Testis (tissue), 5 donors: ENCODE measurements at places on chromosomes 12 and 14. TPM values are rescaled to one million over a fixed set of nuclear protein-coding genes. Genes with fewer than 3 reads are reported as not detected.

NFATC4 gene
- polyA plus RNA-seq = 83.6 TPM

ALDH2 gene
- 96.4 TPM for polyA plus RNA-seq

CCDC38 gene
- polyA plus RNA-seq = 31.8 TPM

SLC35E3 gene
- 9.3 TPM for polyA plus RNA-seq

LTBR gene
- polyA plus RNA-seq = 36.6 TPM

COX14 gene
- 50.2 TPM for polyA plus RNA-seq

- H3K4me1 ChIP-seq = no peaks in the 10 kb centered on the region
- H3K4me3 ChIP-seq = no peak overlapping the region
- no peak overlapping the region for H3K27ac ChIP-seq
- no peaks in the 10 kb centered on the region for H3K36me3 ChIP-seq
- no peaks in the 10 kb centered on the region for H3K27me3 ChIP-seq
These were observed 194.3 kb downstream of the RGS6 start for GRCh38 chr14:72126561-72126960.

GRCh38 chr12:108332791-108333382, 6.2 kb downstream of the CMKLR1 start:
- H3K4me1 ChIP-seq = peaks cover 6% of the 10 kb centered on the region
- no peaks in the 10 kb centered on the region for H3K27me3 ChIP-seq
- DNase-seq = peak; percentile 35
- H3K27ac ChIP-seq = no peak overlapping the region

DNA sequence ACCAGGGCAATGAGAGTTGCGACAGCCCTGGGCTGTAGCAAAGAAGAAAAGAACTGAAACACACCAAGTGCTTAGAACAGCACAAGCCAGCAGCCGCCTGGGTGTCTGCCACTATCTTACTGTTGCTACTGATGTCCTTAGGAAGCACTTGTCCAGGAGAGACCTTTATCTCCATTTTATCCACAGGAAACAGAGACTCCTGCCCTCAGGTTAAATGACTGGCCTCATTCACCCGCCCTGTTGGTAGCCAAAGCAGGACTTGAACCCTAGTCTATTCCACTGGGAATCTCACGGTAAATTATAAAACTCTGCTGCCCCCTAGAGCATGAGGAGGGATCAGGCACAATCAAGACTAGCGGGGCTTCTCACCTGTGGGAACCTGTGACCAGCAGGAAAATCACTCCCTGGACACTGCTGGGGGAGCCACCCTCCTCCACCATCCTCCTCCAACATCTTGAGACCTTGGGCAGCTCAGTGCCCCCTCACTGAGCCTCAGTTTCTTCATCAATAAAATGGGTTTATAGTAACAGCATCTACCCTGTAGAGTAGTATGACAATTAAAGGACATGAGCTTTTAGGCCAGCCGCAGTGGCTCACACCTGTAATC, 20.5 kb upstream of the TESC start:
- no peak overlapping the region for H3K4me3 ChIP-seq
- no peaks in the 10 kb centered on the region for H3K36me3 ChIP-seq
- H3K4me1 ChIP-seq = peaks cover 10% of the 10 kb centered on the region
- H3K27ac ChIP-seq = no peak overlapping the region

DNA sequence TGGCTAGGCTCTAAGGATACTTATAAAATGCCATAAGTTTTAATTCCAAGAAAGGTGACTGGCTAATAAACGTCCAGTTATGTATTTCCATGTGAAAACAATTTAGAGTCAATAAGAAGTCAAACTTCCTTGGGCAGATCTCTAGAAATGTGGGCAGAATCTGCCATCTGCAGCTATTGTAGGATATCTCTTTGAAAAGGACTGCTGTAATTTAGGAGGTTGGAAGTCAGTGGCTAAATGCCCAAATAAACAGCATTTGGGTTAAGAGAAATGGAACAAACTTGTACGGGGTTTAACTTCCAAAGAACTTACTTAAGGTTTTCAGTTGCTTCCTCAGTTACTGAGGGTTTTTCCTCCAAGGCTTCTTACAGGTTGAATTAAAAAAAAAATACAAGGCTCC, 121.6 kb downstream of the FIGNL2 start:
- no peaks in the 10 kb centered on the region for H3K36me3 ChIP-seq
- H3K4me1 ChIP-seq = no peaks in the 10 kb centered on the region
- no peak overlapping the region for H3K4me3 ChIP-seq
- no peaks in the 10 kb centered on the region for H3K27me3 ChIP-seq
- DNase-seq = no peak

DNA sequence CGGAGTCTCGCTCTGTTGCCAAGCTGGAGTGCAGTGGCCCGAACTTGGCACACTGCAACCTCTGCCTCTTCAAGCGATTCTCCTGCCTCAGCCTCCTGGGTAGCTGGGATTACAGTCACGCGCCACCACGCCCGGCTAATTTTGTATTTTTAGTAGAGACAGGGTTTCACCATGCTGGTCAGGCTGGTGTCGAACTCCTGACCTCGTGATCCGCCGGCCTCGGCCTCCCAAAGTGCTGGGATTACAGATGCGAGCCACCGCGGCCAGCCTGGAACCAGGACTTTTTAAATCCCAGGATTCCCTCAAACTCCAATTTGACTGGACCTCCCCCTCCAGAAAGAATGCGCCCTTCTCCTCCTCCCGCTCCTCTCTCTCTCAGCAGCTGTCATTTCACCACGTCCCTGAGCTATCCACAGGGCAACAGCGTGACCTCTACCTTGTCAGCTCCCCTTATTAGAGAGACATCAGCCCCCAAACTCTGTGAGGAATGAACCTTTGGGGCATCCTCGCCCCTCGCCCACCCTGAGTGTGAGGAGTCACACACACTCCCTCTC, 2.0 kb downstream of the ESYT1 start:
- H3K4me1 ChIP-seq = peaks cover 26% of the 10 kb centered on the region
- H3K27ac ChIP-seq = no peak overlapping the region
- H3K4me3 ChIP-seq = no peak overlapping the region
- no peaks in the 10 kb centered on the region for H3K27me3 ChIP-seq

DNA sequence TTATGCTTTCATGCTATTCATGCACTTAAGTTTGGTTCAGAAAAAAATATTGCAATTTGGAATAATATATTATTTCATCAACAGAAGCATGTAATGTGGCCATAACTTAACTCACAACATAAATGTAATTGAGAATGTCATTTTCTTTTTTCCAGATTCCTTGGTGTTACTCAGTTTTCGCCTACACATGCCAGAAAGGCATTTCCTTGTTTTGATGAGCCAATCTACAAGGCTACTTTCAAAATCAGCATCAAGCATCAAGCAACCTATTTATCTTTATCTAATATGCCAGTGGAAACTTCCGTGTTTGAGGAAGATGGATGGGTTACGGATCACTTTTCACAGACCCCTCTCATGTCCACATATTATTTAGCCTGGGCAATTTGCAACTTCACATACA, 14.4 kb downstream of the TRHDE start:
- DNase-seq = no peak
- no peak overlapping the region for H3K4me3 ChIP-seq
- H3K27ac ChIP-seq = no peak overlapping the region
- no peaks in the 10 kb centered on the region for H3K27me3 ChIP-seq

DNA sequence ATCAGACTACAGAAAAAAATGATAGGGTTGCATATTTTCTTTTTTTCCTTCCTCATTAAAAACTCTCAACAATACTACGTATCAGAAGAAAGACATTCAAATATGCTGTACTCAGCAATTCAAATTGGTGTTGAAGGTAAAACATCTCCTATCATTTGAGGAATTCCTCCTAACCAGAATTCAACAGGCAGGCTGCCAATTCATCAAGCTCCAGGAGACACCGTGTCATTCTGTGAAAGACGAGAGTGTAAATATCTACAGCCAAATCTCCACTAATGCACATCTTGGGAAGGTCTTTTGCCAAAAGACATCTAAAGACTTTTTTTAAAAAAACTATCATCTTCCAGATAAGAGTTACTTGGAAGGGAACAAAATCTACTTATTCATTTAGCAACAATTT, 26.6 kb downstream of the NT5DC3 start:
- H3K4me3 ChIP-seq = no peak overlapping the region
- H3K36me3 ChIP-seq = no peaks in the 10 kb centered on the region
- no peak overlapping the region for H3K27ac ChIP-seq
- peaks cover 10% of the 10 kb centered on the region for H3K4me1 ChIP-seq

- DNase-seq = no peak
- no peaks in the 10 kb centered on the region for H3K27me3 ChIP-seq
- H3K4me1 ChIP-seq = peaks cover 10% of the 10 kb centered on the region
- H3K4me3 ChIP-seq = no peak overlapping the region
- no peak overlapping the region for H3K27ac ChIP-seq
These were observed 8.8 kb downstream of the KRT80 start for GRCh38 chr12:52182898-52183543.

- no peak for DNase-seq
- no peaks in the 10 kb centered on the region for H3K36me3 ChIP-seq
- no peak overlapping the region for H3K4me3 ChIP-seq
- no peak overlapping the region for H3K27ac ChIP-seq
These were observed 188.1 kb downstream of the NUBPL start for GRCh38 chr14:31749275-31749674.

GRCh38 chr12:25186788-25187402, 8.1 kb downstream of the DNAI7 start:
- peaks cover 6% of the 10 kb centered on the region for H3K4me1 ChIP-seq
- H3K4me3 ChIP-seq = no peak overlapping the region
- no peak for DNase-seq
- H3K27me3 ChIP-seq = no peaks in the 10 kb centered on the region
- H3K36me3 ChIP-seq = no peaks in the 10 kb centered on the region

- peaks cover 2% of the 10 kb centered on the region for H3K4me1 ChIP-seq
- H3K36me3 ChIP-seq = no peaks in the 10 kb centered on the region
- peak overlapping the region; percentile 57 for H3K27ac ChIP-seq
- H3K4me3 ChIP-seq = no peak overlapping the region
- no peaks in the 10 kb centered on the region for H3K27me3 ChIP-seq
These were observed 18.3 kb upstream of the TSPAN11 start for GRCh38 chr12:30908076-30908721.

- no peaks in the 10 kb centered on the region for H3K4me1 ChIP-seq
- no peak for DNase-seq
- no peak overlapping the region for H3K27ac ChIP-seq
- H3K4me3 ChIP-seq = no peak overlapping the region
These were observed 27.7 kb upstream of the IGF1 start for GRCh38 chr12:102508052-102508451.

DNA sequence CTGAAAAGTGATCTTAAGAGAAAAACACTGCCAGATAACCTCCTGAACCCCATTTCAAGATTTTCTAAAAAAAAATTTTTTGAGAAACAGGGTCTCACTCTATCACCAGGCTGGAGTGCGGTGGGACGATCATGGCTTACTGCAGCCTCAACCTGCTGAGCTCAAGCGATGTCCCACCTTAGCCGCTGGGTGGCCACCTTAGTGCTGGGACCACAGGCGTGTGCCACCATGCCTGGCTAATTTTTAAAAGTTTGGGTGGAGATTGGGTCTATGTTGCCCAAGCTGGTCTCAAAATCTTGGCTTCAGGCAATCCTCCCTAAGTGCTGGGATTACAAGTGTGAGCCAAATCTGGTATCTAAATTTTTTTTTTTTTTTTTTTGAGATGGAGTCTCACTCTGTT, 3.4 kb downstream of the PNMA1 start:
- no peak overlapping the region for H3K4me3 ChIP-seq
- H3K4me1 ChIP-seq = no peaks in the 10 kb centered on the region
- no peaks in the 10 kb centered on the region for H3K27me3 ChIP-seq
- H3K36me3 ChIP-seq = no peaks in the 10 kb centered on the region
- H3K27ac ChIP-seq = no peak overlapping the region
